LHCN-M2 (cell line): ENCODE measurements at places on chromosomes 12 and 14. TPM values are rescaled to one million over a fixed set of nuclear protein-coding genes. Genes with fewer than 3 reads are reported as not detected.
A peak's percentile ranks its signal among the peaks of the same experiment; 100 is the strongest.

GRCh38 chr12:92657770-92658169, 45.0 kb upstream of the PLEKHG7 start:
- no peak for DNase-seq

SIX4 gene
- total RNA-seq, result 21.7 and 29.2 TPM in 2 replicates

DNA sequence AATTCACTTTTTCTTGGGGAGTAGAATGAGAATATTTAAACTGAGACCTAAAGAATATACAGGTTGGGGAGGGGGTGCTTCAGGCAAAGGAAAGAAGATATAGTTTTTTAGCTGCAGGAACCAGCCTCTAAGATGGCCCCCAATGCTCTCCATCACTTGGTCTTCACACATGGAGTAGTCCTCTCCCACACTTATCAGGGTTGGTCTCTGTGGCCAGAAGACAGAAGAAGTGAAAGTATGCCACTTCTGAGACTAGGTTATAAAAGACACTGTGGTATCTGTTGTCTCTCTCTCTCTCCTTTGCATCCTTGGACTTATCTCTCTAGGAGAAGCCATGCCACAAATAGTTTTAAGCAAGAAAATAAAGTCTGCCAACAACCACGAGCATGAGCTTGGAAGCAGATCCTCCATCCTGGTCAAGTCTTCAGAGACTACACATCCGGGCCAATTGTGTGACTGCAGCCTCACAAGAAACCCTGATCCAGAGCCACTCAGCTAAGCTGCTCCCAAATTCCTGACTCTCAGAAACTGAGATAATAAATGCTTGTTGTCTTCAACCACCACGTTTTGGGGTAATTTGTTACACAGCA, 18.0 kb downstream of the PUS7L start:
- DNase-seq, result peak; percentile 18

GRCh38 chr14:64800000-64800399, 79.7 kb downstream of the SPTB start:
- DNase-seq, result peak; percentile 48

DNA sequence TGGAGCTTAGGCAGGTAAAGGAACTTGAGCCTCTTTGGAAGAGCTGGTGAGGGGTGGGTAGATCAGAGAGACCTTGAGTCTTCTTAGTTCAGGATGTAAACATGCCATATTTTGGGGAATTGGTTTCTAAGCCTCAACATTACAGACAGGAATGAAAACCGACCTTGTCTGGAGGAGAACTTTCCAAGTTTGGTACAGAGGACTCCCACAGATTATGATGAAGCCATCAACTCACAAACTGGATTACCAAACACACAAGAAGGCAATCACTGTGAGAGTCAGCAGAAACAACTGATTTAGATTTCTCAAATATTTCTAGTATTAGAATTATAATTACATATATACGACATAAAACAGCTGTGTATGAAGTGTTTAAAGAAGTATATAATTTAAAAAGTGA, 22.3 kb upstream of the AMN1 start:
- DNase-seq, result no peak

GPRC5D gene
- not detected in 2 replicates for total RNA-seq

SLC6A12 gene
- total RNA-seq, result not detected in 2 replicates

KCNH5 gene
- 0.06 TPM in 1 of 2 replicates, not detected in the other for total RNA-seq

DNA sequence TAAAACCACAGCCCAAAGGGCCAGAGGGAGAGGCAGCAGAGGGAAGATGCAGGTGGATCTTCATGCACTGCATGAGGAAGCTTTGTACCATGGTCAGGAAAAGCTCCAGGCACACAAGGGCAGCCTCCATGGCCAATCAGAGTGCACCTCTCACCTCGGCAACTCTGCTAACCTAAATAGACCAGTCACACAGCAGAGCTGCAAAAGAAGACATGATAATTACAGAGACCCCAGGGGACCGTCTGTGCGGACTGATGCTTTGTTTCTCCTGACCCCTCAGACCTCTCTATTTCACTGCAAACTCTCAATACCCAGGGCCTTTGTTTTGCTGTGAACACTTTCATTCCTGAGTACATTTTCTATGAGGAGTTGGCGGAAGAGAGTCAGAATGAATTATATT, 10.7 kb upstream of the TCL1B start:
- no peak for DNase-seq

TAS2R46 gene
- total RNA-seq, result 0.11 and 0.13 TPM in 2 replicates

NRXN3 gene
- total RNA-seq, result 0.23 TPM in 1 of 2 replicates, not detected in the other

- no peak for DNase-seq
Observed at GRCh38 chr14:75427126-75427481, 718 bp upstream of the JDP2 start.

MYF5 gene
- total RNA-seq, result 628 and 957 TPM in 2 replicates

DNA sequence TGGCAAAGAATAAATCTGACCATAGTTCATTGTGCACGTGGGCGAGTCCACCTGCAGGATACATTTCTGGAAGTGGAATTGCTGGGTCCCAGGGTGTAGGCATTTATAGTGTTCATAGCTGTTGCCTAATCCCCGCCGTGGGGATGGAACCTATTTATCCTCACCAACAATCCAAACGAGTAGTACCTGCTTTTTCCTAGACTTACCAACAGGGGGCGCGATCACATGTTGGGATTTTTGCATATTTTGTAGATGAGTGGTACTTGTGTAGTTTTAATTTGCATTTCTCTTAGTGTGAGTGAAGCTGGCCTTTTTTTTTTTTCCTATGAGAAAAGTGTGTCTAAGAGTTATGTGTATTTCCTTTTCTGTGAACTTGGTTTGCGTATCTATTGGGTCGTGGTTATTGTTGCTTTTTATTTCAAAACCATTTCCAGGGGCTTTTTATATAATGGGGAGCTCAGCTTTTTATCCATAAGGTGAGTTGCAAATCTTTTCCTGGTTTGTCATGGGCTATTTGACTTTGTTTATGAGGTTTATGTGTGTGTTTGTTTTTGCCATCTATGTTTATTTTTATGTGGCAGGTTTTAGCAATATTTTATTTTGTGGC, 67.2 kb downstream of the CCDC92 start:
- DNase-seq, result peak; percentile 78

GRCh38 chr14:43085819-43086218, 1421.3 kb downstream of the FSCB start:
- no peak for DNase-seq
